ENCODE measurements at places on chromosomes 16 and 17.

DNA sequence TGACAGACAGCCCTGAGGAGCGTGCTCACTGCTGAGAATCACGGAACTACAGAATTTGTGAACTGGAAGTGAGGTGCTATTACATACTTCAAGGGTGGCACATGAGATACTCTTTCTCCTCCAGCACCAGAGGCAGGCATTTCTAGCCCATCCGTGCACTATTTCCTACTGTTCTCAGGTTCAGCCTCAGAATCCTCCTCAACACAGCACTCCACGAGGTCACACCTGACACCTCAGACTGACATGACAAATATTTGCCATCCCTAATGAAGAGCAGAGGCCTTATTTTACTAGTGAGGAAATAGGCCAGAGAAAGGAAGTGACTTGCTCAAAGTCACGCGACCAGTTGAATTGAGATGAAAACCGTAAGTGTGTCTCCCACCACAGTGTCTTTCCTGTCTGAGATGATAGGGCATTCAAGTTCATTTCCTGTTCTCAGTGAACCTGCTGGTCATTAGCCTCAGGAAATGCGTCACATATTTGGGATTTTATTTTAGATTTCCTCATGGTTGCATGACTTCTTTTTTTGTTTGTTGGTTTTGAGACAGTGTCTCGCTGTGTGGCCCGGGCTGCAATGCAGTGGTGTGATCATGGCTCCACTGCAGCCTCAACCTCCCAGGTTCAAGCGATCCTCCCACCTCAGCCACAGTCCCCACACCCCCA lies 23.6 kb downstream of the SEZ6 start:
- no peak for DNase-seq

DNA sequence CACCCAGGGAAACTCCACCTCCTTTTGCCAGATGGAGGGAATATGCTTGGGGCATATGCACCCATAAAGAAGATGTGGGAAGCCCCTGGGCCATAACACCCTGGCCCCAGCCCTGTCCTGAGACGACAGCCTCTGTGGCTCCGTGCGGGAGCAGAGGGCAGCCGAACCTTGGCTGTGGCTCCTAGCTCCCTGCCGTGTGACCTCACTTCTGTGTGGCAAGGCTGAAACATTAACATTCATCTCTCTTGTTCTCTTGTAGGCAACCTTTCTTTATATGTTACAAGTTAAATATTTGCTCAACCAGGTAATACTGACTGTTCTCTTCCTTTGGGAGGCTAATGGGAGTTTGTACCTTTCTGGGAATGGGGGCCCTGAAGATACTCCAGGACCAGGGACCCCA lies 17.5 kb downstream of the SLC47A1 start:
- no peak for DNase-seq

- DNase-seq, result no peak
These were observed 2.2 kb downstream of the MT3 start for GRCh38 chr16:56591377-56592060.

DNA sequence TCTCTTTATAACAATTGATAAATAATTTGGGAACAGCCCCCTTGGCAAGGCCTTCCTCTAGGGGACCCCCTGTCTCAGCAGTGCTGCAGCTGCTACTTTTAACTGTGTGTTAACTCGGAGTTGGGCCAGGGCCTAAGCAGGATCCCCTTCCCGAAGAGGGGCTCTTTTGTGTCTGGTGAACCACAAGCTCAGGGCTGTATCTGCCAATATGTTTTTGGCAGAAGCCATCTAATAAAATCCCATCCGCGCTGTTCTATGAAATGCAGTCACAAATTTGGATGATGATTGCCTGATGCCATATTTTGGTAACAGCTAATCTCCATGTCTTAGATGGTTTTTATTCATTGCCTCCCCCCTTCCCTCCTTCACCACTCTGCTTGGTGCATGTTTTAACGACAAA lies 267.7 kb downstream of the FTO start:
- DNase-seq, result no peak

DNA sequence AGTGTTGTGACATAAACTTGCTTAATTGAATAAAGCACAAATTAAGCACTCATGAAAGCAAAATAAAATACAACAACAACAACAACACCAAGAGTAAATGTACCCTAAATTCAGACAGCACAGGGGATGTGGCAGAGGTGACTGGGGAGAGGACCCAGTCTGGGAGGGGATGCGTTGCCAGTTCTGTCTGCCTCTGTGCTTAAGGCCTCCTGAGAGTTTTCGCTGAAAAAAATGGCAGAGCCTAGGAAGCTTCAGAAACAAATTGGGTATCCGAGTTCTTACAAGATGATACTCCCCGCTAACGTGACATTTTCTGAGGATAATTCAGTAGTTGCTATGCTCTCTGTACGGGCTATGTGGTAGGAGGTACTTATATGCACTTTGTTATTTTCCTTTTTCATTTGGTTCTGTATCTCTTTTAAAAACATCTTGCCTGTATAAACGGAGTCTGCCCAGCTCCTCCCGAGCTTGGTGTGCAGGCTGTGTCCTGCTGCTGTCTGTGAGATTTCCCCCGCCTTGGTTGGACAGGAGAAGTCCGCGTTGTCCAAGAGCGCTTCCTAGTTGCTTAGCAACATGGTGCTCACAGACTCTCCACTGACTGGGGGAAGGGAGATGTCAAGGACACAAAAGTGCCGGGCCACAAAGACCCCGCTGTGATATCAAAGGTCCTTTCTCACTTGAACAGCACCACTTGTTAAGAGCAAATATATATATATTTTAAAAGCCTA lies 134.2 kb upstream of the CPHXL start:
- DNase-seq, result no peak

DNA sequence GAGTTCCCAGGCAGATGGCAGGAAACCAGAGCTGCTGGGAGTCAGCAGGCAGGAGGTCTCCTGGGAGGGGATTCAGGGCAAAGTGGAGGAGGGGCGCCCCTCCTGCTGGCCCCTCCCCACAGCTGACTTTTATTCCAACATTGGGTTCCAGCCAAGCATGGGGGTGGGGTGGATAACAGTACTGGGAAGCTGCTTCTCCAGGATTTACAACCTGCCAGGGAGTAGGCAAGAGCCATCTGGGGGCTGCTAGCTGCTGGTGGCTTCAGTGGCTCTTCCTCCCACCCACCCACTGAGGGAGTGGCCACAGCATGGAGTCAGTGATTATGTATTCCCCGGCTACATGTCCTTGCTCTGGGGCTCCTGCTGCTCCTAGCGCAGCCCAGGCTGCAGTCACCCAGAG lies 36.8 kb downstream of the TMEM132E start:
- no peak for DNase-seq

- DNase-seq, result no peak
These were observed 51.6 kb downstream of the PMP22 start for GRCh38 chr17:15213381-15214087.
